ENCODE measurements at places on chromosomes 2 and 18. TPM values are rescaled to one million over a fixed set of nuclear protein-coding genes. Genes with fewer than 3 reads are reported as not detected.

DNA sequence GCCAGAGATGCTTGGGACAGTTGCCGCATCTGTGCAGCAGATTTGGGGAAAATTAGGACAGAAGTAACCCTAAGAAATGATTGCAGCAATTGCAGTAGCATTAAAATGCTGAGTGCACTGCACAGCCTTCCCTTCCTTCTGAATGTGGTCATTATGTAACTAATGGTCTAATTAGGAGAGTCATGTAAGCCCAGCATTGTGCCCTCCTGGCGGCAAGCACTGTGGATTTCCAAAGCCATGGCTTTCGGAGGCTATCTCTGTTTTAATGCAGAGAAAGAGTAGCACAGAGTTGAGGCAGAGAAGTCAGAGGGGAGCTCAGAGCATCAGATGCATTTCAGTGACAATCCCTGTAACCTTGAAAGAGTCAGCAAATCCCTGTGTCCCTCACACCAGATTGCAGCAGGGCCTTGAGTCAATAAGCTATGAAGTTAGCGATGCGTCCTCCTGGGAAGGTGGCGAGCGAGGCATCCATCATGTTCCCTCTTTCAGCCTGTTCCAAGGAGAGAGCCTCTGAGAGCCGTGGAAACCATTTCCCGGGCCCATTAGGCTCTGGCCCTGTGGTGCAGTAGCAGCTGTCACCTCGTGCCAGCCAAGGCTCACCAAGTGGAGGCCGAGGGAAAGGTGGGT is 307.2 kb downstream of the FBXO15 start:
- no peak for DNase-seq

DNA sequence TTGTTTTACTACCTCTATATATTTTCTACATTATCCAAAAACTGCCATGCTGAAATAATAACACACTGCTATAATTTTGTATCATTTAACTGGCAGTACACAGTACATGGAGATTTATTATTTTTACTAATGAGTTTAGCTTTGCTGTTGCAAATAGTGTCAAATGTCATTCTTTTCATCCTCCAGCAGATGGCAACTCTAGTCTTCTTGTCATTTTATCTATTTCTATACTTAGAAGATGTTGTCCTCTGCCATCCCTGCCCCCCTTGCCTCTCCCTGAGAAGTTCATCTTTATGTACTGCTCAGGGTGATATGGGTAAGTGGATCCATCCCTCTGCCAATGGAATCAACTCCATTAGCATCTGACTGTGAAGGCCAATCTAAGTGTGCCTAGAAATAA is 21.7 kb upstream of the LRRTM1 start:
- no peak for DNase-seq

GRCh38 chr2:98507891-98508708 is 63.4 kb downstream of the INPP4A start:
- no peak for DNase-seq

DNA sequence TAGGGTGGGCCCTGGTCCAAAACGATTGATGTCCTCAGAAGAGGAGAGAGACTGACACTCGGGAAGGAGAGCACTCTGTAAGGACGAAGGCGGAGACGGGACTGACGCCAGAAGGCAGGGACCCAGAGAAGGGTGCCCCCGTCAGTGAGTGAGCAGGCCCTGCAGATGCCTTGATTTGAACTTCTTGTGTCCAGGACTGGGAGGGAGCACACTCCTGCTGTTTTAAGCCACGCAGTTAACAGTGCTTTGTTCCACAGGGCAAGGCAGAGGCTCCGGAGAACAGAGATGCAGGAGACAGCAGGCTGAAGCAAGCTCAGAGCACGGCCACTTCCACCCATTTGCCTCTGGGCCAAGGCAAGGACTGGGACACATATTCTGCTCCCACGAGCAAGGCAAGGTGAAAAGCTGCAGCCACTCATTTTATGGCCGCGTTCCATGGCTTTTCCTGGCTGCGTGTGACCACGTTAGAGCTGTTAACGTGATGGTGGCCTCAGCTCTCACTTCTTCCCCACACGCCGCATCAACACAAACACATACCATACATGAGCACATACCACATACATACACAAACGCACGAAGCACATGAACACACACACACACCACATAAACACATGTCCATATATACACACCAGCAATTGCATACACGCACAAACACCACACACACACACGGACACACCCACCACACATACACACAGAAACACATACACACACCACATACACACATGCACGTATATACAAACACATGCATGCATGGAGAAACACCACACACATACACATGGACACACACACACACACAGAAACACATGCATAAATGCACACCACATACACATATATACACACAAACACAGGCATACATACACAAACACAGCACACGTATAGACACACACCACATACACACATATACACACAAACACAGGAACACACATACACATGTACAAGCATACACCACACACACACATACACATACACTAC is 521.0 kb upstream of the MYT1L start:
- DNase-seq: no peak

- no peak for DNase-seq
Observed at GRCh38 chr2:61253136-61253535, 91.1 kb downstream of the C2orf74 start.

The WDR7 gene
- 4.5 TPM for polyA plus RNA-seq

The UGT1A9 gene
- polyA plus RNA-seq: not detected

All from small intestine (tissue), 16 donors.